HT-29 (cell line): ENCODE measurements at places on chromosomes 3 and 15. TPM values are rescaled to one million over a fixed set of nuclear protein-coding genes. Genes with fewer than 3 reads are reported as not detected.

Gene GRAMD1C
- 0.10 and 0.42 TPM in 2 replicates for total RNA-seq

DNA sequence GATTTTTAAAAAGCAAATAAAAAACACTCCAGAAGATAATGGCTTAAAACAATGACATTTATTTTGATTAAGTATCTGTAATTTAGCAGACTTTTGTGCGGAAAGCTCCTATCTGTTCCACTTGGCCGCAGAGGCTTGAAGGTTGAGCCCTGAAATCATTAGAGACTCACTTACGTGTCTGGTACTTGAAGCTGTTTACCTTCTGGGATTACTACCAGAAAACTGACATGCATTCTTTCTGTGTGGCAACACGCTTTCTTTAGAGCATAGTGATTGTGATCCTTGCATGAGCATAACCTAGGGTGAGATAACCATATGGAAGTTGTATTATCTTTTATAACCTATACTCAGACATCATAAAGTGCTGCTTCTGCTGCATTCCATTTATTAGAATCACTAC, 298.5 kb downstream of the SI start:
- DNase-seq = no peak

GRCh38 chr3:71585131-71585530, 1.6 kb upstream of the FOXP1 start:
- no peak for DNase-seq

GRCh38 chr15:60344987-60345386, 52.8 kb downstream of the ANXA2 start:
- DNase-seq = no peak

DNA sequence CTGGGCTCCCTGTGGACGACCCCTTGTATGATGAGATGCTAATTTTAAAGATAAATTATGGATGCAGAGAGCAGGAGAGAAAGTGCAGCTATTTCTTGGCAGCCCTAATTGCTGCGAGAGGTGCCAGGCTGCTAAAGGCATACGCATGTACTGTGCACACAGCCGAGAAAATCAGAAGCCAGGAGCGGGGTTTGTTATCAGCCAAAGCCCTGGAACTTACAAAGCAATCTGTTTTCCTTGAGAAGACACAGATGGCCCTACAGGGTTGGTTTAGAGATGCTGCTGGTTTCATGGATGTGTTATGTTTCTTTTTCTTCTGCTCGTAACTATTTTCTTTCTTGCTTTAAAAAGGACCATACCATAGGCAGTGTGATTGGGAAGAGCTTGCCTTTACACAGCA, 11.7 kb upstream of the CCK start:
- no peak for DNase-seq

Gene ERC2
- not detected in 2 replicates for total RNA-seq

Gene GP9
- total RNA-seq = not detected in 2 replicates
